Ecto neural progenitor cell (in vitro differentiated cells): ENCODE measurements at places on chromosomes 7 and 10.

- DNase-seq = no peak
Observed at GRCh38 chr7:102264367-102264891, 22.2 kb upstream of the SH2B2 start.

- DNase-seq = no peak
Observed at GRCh38 chr10:114102256-114102655, 58.6 kb downstream of the ADRB1 start.

- DNase-seq = no peak
Observed at GRCh38 chr7:12162415-12163113, 48.5 kb upstream of the TMEM106B start.

DNA sequence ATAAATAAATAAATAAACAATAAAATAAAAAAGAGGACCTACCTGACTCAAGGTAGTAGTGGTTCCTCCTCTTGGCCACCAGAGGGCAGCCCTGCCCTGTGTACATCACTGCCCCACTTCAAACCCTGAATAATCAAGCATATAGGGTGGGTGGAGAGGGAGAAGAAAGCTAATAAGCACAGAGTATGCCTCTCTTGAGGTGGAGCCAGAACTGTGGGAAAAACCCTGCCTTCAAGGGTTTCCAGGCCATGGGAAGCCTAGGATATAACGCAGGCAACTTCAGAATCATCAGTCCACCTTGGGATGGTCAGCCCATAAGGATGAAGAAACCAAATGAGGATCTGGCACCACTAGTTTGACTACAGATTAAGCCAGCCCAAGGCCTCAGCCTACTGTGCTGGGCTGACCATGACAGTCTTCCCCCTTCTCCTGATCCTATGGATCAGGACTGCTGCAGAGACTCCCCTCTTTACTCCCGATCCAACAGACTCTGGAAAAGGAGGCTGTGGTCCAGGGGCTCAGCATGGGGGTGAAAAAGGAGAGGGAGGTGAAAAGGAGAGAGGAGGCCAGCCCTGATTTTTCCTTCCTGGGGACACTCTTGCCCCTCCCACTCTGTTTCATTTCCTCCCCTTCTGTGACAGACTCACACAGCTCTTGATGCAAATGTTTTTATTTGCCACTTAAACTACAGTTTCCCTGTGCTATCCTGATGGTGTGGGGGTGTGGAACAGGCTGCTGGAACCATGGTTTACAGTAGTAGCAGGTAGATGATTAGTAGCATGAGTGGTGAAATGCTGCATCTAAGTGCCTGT lies 10.1 kb downstream of the AVPI1 start:
- no peak for DNase-seq

GRCh38 chr7:99290980-99291607 lies 18.5 kb downstream of the MYH16 start:
- no peak for DNase-seq

GRCh38 chr7:70711452-70711851 lies 420.5 kb upstream of the GALNT17 start:
- peak; percentile 29 for DNase-seq

GRCh38 chr10:120495226-120496009 lies 38.4 kb downstream of the PLPP4 start:
- peak; percentile 11 for DNase-seq

GRCh38 chr7:108204281-108204796 lies 74.2 kb upstream of the LAMB4 start:
- DNase-seq = no peak

- no peak for DNase-seq
Observed at GRCh38 chr7:2626498-2627117, 5.2 kb upstream of the TTYH3 start.

GRCh38 chr10:118106426-118106825 lies 59.7 kb upstream of the RAB11FIP2 start:
- no peak for DNase-seq

DNA sequence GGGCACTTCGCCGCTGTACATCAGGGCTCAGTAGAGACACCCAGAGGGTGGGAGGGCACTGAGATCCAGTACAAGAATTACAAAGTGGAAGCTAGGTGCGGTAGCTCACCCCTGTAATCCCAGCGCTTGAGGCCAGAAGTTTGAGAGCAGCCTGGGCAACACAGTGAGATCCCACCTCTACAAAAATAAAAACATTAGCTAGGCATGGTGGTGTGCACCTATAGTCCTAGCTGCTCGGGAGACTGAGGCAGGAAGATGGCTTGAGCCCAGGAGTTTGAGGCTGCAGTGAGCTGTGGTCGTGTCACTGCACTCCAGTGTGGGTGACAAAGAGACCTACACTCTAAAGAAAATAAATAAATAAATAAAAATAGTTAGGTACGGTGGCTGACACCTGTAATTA lies 64.0 kb downstream of the CLEC2L start:
- DNase-seq = no peak

DNA sequence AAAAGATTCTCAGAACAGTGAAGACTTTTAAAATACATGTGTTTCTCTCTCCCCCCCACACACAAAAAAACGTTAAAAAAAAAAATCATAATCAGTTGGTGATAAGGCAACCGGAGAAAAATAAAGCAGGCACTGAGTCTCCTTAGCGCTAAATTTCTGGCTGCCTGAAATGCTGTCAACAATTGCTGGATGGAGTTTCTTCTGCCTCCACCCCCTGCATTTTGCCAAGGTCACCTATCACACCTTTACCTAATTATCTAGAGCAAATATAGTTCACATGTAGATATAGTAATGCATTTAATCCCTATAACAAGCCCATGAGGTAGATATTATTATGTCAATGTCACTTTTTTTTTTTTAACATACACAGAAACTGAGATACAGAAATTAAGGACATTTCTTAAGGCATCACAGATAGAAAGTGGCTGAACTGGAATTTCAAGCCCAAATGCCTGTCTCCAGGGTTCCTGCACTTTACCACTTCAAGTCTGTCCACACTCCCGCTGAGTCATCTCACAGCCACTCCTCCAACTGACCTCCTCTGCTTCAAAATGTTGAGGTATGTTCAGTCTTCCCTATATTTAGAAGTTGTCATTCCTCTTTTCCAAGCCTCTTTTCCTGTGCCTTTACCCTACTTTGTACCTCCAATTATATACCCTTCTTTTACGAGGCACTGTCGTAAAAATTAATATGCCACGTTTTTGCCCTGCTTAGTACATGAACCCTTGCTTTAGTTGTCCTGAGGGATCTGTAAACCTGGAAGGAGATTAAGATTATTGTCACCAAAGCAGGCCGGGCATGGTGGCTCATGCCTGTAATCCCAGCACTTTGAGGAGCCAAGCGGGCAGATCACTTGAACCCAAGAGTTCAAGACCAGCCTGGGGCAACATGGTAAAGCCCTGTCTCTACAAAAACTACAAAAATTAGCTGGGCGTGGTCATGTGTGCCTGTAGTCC lies 72.8 kb upstream of the MPP7 start:
- DNase-seq = no peak

DNA sequence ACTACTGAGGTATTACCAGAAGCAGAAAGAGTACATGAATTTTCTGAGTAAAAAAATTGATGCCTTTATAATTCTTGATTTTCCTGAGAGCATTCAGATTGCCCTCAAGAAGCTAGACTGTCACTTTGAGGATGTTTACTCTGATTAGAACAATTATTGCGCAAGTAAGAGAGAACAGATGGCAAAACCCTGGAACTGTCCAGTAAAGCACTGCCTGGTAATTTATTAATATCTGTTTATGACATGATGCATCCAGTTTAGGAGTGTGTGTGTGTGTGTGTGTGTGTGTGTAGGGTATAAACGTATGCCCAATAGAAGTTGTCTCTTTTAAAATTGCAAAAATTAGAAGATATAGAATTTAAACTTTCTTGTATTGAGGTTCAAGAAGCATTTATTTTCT lies 379.7 kb downstream of the PHTF2 start:
- DNase-seq = no peak

- DNase-seq = no peak
Observed at GRCh38 chr10:72248468-72249151, 25.1 kb upstream of the DDIT4 start.

DNA sequence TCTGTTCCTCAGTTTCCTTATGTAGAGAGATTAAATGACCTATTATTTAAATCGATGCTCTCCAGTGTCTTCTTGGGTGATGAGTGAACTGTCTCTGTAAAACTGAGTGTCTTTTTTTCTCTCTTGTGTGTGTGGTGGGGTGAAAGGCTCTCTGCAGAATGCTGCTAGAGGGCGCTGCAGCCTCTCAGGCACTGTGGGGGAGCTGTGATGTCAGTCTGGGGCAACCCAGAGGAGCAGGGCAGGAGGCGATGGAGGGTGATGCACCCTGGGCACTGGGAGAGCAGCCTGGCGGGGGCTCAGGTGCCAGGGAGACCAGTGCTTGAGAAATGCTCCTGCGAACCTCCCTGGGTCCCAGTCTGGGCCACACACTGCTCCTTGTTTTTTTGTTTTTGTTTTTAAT lies 110.1 kb upstream of the POM121L12 start:
- no peak for DNase-seq

GRCh38 chr7:43700059-43700501 lies 29.2 kb downstream of the COA1 start:
- DNase-seq = no peak

GRCh38 chr7:30743371-30744074 lies 8.4 kb upstream of the INMT start:
- no peak for DNase-seq

- peak; percentile 94 for DNase-seq
Observed at GRCh38 chr7:135335628-135336139, 102.0 kb downstream of the STRA8 start.

DNA sequence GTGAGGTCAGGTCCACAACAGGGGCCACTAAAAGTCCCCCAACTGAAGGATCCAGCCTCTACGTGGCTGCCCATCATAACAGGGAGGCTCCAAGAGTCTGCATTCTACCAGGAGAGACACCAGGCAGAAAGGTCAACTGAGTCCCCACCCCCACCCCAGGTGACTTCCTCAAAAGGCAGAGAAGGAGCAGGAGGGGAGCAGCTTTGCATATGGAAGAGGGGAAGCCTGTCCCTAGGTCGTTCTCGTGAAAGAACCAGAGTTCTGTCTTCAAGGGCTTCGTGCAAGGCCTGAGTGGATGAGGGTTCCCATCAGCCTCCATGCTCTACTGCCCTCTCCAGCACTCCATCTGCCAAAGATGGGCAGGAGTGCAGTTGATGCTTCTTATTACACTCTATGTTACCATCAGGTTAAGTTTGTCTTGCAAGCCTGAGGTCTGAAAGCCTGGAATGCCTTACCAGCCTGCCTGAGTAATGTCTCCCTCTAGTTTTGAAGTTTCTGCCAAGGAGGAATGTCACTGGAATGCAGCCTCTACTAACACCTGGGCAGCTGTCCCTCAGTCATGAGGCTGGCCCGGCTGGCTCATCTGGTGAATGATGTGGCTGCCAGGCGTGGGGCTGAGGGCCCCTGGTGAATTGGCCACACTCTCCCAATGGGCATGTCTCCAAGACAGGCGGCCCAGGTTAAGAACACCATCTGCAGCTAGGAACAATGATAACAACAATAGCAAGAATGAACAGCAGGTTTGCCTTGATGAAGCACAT lies 54.3 kb upstream of the SMNDC1 start:
- DNase-seq = no peak

DNA sequence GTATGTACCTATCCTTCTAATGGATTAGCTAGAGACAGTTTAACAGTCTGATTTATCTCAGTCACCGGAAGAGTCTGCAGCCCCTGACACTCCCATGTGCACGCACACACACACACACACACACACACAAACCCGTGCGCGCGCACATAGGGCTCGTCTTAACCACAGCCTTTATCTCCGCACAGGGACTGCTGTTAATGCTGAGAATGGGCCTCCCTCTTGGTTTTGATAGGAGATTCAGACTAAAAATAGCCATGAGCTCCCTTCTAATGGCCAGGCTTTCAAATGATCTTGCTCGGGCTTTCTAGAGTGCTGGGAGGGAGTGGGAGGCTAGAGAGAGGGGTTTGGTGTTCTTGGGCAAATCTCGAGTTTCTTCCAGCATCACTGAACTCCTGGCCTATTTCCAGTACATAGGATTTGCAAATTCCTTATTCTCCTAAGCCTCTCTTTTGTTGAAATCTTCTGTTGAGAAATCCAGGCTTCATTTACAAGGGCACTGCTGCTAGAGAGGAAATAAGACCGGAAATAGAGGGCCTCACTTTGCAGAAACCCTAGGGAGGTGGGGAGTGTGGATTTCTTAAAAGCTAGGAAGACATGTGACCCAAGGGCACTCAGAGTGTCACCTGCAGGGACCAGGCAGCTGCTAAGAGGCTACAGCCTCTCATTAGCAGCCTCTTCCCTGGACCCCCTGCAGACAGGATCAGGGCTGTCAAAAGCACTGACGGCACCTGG lies 2.4 kb downstream of the TMEM72 start:
- no peak for DNase-seq

DNA sequence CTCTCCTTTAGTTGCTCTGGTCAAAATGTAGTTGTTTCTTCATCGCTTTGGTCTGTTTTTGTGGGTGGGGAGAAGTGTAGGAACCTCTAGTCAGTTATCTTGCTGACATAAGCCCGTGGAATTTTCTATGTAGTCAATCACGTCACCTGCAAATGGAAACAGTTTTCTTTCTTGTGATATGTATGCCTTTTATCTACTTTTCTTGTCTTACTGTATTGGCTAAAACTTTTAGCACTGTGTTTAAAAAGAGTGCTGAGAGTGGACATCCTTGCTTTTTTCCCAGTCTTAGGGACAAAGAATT lies 42.3 kb downstream of the AKR1E2 start:
- no peak for DNase-seq

GRCh38 chr10:69392481-69393000 lies 24.2 kb downstream of the TACR2 start:
- DNase-seq = peak; percentile 89

DNA sequence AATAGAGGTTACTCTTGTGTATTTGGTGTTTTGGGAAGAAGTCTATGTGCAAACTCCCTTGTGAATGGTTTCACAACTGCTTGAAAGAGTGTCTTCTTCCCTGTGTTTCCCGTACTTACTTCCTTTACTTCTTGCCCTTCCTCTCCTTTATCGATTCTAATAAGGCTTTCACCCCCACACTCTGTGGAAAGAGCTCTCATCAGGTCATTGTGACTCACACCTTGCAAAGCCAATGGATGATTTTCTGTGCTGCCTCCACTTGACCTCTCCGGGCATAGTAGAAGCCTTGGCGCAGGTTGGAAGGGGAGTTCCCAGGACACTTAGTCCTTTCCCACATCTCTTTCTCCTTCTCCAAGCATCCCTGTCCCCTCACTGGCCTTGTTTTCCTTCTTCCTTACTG lies 6.2 kb upstream of the TSPAN15 start:
- no peak for DNase-seq

DNA sequence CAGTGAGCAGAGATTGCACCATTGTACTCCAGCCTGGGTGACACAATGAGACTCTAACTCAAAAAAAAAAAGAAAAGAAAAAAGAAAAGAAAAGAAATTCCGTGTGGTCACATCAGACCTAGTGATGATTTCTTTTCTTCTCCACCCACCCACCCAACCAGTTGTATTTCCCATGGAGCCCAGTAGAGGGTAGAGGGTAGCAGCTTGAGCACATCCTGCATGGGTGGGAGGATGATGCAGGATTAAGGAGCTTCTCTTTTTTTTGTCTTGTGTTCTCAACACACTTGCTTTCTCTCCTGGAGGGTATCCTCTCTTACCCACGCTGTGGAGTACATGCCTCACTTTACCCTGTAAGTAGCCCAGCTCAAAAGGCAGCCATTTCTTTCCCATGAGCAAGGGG lies 118.6 kb upstream of the CARD11 start:
- DNase-seq = no peak
